ENCODE measurements at places on chromosomes 5 and 9.

- DNase-seq: no peak
Measured at GRCh38 chr9:117266855-117267497, 147.9 kb downstream of the ASTN2 start.

- DNase-seq: no peak
Measured at GRCh38 chr5:14873093-14873492, 1.5 kb upstream of the ANKH start.

- no peak for DNase-seq
Measured at GRCh38 chr5:119016125-119016774, 27.9 kb upstream of the DTWD2 start.

- DNase-seq: no peak
Measured at GRCh38 chr5:125470280-125470902, 724.0 kb upstream of the ZNF608 start.

- no peak for DNase-seq
Measured at GRCh38 chr9:4832786-4833579, 40.2 kb downstream of the RCL1 start.

DNA sequence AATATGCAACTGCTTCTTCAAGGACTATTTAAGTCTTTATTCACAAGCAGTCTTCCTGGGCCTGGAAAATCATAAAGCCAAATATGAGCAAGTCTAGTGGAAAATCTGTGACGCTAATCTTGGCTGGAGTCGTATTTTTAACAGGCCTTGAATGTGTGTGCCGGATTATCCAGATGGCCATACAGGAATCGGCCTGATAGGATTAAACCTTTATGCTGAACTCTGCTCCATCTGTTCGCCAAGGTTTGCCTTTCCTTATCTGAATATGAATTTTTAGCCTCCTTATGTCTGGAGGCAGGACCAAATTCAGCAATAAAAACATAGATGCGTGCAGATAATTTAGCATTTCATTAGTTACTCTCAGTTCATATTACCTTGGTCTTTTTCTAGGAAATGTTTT lies 294.5 kb downstream of the EBF1 start:
- no peak for DNase-seq

DNA sequence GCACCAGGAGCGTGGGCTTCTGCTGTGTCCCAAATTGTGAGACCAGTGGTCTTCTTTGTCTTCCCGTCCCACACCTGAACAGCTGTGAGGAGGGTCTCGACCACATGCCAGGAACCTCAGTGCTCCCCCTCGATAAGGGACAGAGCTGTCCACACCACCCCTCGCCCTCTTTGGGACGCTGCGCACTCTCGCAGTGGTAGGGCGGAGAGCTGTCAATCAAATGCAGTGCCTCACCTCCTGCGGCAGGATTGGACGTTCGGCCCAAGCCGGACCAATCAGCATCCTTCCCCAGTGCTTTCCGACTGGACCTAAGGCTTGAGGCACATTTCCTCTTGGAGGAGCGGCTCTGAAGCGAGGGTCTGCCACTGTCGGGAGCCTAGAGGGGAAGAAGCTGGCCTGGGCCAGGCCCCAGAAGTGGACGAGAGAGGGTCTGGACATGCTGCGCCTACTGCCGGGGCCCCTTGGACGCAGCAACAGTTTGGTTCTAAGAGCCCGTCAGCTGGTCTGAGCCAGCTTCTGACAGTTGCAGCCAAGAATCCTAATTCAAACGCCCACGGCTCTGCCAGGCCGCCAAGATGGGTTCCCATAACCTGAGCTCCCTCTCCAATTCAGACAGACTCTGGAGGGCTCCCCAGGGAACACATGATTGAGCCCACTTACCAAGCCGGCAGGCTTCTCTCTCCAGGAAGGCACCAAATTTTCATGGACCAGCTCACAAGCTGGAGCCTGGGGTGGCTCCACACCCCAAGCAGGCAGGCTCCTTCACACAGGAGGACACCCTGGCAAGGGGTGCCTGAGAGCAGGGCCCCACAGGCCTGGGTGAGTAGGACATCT lies 28.1 kb upstream of the ADAMTS2 start:
- no peak for DNase-seq

DNA sequence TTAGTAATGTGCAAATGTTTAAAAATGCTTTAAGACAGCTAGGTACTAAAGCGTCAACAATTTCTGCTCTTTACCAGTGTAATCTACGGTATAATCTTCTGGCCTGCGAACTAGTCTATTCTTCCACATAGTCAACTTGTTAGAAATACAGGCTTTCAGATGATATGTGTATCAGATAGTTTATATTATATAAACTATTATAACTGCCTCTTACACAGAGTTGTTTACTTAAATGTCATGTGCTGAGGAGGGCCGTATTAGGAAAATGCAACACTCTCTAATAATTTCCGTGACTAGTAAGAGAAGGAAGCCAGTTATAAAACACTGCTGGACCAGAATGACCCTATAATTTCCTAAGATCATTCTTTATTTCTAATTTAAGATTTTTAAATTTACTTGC lies 63.6 kb downstream of the WDR41 start:
- no peak for DNase-seq

DNA sequence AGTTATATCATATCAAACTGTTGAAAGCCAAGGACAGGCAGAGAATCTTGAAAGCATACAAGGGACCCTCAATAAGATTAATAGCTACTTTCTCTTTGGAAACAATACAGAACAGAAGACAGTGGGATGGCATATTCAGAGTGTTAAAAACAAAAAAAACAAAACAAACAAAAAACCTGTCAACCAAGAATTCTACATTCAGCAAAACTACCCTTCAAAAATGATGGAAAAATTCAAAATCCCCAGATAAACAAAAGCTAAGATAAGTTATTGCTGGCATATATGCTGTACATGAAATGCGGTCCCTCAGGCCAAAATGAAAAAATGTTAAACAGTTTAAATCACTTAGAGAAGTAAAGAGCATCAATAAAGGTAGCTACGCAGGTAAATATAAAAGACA lies 425.1 kb downstream of the ACTL7B start:
- no peak for DNase-seq

DNA sequence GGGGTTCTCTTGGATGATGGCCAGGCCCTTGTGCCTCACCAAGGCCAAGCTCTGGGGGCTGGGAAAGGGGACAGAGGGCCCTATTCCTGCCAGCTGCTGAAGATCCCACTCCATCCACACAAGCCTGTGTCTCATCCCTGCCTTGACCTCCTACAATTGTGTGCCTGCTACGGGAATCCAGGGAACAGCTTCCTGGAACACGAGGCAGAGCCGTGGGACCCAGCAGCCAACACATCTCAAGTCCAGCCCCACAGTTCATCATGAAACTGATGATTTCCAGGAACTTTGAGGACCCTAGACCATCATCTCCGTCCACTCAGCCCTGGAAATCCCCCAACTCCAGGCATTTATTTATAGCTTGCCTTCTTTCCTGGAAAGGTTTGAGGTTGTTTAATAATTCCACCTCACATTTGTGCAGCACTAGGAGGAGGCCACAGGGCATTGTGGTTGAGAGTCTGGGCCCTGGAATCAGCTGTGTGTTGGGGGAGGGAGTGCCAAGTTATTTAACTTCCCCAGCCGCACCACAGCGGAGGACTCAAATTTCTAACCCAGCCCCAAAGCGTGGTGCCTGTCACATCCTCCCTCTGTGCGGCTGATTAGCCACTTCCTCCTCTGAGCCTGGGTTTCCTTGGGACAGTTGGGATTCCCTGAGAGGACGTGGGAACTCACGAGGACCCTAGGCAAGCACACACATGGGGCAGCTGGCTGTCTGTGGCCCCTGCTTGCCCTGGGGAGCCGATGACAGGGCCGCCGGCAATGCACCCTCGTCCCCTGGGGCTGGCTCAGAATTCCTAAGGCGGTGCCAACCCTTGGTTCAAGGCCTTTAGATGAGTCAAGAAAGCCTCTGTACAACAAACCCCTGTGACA lies 58.2 kb upstream of the GGTA1 start:
- DNase-seq: no peak

- DNase-seq: peak; percentile 72
Measured at GRCh38 chr9:89179895-89180734, 1.5 kb upstream of the SHC3 start.

DNA sequence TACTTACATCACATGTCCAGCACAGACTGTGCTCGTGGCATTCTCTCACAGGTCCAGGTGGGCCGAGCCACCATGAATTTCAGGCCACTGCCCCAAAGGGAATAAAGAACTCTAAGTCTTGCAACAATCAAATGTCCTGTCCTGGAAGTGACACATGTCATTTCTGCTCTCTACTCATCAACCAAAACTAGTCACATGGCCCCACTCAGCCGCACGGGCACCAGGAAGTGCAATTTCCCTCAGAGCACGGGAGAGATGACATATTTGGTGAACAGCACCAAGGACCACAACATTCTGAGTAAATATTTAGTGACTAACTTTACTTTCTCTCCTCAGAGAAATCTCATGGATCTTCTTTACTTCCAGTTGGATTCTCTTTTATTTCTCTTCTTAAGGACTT lies 131.1 kb upstream of the TUT7 start:
- DNase-seq: no peak

DNA sequence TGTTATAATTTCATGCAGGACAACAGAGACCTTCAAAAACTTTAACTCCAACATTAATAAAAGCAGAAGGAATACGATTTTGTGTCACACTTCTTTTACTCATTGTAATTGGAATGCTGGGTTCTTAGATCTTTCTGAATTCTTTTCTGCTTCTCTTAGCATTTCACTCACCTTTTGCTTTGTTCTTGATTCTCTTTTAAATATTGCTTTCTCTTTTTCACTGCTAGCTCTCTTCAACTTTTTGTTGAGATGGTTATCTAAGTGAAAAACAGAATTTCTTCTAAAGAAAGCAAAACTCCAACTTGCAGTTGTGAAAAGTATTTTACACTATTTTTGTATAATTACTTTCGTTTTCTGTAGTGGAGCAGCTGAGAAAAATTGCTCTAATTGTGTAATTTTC lies 212.6 kb upstream of the KIF2A start:
- no peak for DNase-seq

DNA sequence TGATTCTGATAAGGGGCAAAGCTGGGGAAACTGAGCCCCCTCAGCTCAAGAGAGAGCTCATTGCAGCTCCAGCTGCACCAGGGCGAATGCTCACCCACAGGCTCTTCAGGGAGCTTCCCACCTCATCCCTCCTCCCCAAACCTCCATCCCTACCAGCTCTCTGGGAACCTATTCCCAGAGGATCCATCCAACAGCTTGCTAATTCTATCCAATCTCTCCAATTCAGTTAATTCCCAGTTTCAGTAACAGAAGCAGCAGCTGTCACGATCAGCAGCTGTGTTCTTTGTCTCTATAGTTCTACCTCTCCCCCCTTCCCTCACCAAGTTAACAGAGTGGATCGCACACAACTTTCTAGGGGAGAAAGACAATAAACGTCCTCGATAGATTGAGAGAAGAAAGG lies 135.5 kb upstream of the EFNA5 start:
- no peak for DNase-seq

- no peak for DNase-seq
Measured at GRCh38 chr5:314676-315487, 6.6 kb upstream of the AHRR start.

GRCh38 chr5:108367679-108368334 lies 14.1 kb downstream of the FBXL17 start:
- no peak for DNase-seq

GRCh38 chr9:109331353-109331752 lies 10.5 kb upstream of the EPB41L4B start:
- no peak for DNase-seq

DNA sequence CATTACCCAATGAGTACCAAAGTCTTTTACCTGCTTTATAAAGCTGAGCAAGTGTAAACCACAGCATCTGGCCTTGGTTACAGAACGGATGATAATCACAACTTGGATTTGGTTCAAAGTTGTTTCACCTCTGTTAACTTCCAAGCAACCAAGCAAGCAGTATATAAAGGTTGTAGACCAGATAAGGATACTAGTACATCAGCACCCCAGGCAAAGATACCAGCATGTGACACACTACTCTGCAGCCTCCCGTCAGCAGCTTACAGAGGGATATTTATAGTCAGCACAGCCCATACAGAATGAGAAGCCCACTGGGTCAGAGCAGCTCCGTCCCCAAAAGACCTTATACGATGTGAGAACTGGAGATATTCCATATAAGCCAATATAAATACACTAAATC lies 193.3 kb downstream of the SMARCA2 start:
- DNase-seq: no peak

DNA sequence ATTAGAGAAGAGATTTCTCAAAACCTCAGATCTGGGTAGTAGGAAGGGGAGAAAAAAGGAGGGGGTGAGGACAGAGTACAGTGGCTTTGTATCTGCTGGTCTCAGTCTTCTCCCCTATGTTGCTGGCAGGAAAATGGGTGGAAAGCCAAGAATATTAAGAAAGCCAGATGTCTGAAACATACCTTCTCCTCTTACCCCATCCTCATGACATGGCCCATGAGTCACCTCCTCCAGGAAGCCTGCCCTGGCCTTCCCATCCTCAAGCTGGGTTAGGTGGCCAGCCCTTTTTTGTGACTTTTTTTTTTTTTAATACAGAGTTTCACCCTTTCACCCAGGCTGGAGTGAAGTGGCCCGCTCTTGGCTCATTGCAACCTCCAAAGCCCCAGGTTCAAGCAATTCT lies 61.8 kb downstream of the ABCA1 start:
- DNase-seq: no peak

- DNase-seq: no peak
Measured at GRCh38 chr5:88722546-88723073, 160.4 kb downstream of the MEF2C start.

DNA sequence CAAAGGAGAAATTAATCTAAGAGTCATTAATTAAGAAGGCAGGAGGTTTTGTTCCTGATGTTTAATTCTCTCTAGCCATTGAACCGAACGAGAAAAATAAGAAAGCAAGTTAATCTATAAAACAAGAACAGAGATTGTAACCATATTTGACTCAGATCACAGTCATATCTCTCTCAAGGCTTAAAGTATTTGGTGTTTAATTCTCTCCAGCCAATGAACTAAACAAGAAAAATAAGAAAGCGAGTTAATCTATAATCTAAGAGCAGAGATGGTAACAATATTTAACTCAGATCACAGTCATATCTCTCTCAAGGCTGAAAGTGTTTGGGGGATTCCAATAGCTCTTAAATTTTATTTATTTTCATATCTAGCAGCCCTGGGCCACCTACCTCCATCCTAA lies 74.4 kb upstream of the SHISAL2B start:
- DNase-seq: no peak

DNA sequence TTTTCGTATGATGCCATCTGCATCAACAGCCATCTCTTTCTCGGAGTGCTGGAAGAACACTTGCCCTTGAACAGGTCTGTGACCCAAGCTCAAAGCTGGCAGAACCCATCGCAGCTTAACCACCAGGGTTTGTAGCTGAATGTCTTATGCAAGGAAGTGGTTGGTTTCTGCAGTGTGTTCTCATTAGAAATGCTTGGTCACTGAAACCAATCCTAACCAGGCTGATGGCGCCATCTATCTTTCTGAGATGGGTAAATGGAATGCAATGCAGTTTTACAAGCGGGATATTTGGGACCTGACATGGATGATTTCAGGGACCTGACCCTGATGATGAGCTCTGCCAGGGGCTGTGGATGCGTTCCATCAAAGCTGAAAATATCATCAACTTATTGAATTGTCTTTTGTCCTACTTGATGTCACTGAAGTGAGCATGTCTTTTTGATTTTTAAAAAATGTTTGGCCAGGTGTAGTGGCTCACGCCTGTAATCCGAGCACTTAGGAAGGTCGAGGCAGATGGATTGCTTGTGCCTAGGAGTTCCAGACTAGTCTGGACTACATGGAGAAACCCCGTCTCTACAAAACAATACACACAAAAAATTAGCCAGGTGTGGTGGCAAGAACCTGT lies 28.7 kb downstream of the DMRT3 start:
- DNase-seq: peak; percentile 22

Data from HuH-7.5 (cell line).